NCI-H2029 treated with DMSO at 0.1 percent for 48 hours (cell line): ENCODE measurements at places on chromosomes 6 and 20.
A peak's percentile ranks its signal among the peaks of the same experiment; 100 is the strongest.

DNA sequence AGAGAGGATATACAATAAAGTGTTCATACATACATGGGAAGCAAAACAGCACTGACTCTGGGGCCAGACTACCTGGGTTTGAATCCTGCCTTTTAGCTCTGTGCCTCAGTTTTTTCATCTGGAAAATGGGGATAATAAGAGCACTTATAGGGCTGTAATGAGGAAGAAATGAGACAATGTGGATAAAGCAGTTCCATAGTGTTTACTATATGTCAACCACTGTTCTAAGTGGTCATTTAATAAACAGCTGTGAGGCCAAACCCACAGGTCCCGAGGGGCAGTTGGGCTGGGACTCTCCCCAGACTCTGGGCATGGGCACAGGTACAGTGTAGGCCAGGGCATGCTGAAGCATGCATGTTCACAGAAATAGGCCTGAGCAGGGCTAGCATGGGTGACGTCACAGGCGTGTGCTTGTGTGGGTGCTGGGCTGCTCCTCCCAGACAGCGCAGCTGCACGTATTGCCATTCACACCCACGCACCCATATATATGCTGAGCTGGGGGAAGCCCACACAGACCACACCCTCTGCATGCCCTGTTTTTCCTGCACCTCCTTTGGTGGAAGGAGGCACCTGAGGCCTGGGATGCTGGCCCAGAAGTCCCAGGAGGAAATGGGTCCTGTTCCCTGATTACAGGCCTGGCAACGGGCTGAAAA, 3.5 kb upstream of the PLCG1 start:
- DNase-seq: no peak

DNA sequence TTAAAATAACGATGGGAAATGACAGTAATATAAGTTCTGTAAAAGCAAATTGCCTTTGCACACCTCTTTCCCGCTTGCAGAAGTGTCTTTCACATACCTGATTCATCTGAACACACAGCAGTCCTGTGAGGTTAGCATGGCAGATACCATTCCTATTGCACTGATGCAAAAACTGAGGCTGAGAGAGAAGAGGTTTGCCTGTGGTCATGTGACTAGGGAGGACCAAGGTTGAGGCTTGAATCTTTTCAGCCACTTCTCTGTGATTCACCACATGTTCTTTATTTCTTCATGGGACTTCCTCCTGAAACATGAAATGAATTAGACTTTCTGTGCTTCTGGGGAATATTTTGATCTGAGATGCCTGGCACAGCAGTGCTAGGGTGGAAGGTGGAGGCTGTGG, 92.9 kb downstream of the VEGFA start:
- no peak for DNase-seq

GRCh38 chr6:3228771-3229565, 1.5 kb upstream of the TUBB2B start:
- peak; percentile 69 for DNase-seq

DNA sequence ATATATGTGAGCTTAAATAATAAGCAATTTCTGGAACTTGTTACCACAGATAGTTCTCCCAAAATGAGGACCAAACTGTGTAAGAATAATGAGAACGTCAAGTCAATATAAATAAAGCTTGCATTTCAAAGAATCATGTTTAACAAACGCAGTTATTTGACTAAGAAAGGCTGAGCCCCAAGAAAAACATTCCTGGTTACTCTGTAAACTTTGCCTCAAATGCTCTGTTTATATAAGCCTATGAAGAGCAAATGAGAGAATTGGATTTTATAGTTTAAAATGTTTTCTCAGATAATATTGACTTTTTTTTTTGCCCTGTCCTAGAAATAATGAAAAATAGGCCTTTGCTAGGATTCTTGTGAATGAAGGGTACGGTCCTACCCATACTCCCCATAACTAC, 81.3 kb downstream of the C6orf52 start:
- no peak for DNase-seq

DNA sequence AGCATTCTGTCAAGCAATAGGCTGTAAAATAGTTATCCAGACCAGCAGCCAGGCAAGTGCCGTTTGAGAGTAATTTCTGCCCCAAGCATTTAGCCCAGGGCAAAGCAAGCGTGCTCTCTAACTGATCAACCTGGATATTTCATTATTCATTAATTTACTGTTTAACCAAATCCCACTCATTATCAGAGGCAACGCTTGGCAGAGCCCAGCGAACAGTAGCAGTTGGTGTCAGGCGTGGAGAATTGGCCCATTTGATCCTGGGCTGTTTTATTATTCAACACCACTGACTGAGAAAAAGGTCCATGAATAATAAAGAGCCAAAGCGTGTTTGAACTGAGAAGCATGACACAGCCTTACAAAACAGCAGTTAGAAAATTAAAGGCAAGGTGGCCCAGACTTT, 35.3 kb downstream of the TFAP2B start:
- DNase-seq: no peak

- no peak for DNase-seq
These were observed 15.5 kb upstream of the PRDM1 start for GRCh38 chr6:106070636-106071035.

DNA sequence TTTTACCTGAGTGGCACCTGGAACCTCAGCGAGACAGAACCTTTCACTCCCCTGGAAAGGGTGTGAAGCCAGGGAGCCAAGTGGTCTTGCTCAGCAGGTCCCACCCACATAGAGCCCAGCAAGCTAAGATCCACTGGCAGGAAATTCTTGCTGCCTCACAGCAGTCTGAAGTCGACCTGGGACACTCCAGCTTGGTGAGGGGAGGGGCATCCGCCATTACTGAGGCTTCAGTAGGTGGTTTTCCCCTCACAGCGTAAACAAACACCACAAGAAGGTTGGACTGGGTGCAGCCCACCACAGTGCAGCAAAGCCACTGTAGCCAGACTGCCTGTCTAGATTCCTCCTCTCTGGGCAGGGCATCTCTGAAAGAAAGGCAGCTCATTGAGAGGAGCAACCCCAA, 134.7 kb upstream of the RSPO3 start:
- DNase-seq: no peak

DNA sequence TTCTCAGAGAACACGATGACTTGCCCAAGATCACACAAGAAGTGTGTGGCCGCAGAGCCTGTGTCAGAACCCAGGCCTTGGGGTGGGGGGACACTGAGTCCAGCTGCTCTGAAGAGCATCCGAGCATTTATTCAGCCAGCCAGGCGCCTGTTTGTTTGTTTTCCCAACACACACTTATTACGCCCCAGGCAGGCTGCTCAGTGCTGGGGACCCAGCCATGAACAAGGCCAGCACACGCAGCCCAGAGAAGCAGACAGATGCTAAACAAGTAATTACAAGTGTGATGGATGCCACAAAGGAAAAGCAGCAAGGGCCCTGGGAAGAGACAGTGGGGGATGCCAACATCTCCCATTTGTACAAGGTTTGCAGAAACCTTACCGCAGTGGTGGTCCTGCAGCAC, 19.4 kb upstream of the SIRPA start:
- DNase-seq: no peak

- peak; percentile 89 for DNase-seq
These were observed 108.4 kb upstream of the PRSS16 start for GRCh38 chr6:27138837-27139755.

DNA sequence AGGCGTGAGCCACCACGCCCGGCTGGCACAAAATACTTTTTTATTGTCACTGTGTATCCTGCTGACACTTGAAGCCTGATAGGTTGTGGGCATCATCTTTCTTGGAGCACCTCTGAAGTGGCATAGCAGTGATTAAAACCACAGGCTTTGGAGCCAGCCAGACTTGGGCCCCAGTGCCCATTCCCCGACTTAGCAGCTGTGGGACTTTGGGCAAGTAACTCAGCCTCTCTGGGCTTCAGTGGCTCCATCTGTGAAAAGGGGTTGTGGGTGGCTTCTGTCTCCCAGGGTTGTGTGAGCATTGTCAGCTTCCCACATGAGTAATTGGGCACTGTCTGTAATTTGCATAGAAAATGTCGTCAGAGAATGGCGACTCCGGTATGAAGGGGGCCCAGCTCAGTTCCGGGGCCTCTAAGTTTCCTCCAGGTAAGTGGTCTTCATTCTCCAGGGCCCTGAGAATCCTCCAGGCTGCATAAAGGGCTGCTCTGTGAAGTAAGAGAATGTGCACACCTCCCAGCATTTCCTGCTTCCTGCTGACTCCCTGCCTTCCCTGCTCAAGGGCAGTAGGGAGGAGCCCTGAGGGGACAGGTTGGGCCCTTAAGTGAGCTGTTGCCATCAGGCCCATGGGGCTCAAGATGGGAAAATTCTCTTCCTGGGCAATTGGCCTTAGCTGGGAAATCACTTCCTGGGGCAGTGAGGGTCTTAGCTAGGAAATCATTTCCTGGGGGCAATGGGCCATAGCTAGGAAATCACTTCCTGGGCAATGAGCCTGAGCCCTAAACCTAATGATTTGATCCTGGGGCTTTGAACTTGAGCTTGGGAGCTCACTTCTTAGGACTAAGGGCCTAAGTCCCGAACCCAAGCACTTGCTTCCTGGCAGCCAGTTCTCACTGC, 27.2 kb downstream of the ARHGAP40 start:
- DNase-seq: no peak

DNA sequence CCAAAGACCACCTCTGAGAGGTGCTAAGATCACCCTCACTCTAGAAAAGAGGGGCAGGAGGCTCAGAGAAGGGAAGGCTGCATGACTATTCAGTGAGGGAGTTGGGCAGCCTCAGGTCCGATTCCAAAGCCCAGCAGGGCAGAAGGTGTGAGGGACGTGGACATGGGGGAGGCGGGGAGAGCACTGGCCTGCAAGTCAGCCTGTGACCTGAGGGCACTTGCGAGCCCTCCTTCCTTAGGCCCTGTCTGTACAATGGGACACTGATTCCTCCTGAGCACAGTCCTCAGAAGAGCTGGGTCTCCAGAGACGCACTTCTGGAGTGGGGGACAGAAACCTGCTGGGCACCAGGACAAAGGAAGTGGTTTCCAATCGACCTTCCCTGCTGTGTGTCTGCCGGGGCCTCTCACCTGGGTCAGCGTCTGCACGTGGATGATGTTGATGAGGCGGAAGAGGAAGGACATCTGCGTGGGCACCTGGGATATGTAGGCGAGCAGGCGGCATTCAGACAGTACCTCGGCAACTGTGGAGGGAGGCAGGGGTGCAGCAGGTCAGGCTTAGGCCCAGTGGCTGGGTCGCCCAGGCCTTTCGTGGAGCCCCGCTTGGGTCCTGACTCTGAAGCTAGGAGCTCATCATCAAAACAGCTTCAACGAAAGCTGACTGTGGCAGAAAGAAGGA, 48.5 kb downstream of the MYH7B start:
- no peak for DNase-seq

DNA sequence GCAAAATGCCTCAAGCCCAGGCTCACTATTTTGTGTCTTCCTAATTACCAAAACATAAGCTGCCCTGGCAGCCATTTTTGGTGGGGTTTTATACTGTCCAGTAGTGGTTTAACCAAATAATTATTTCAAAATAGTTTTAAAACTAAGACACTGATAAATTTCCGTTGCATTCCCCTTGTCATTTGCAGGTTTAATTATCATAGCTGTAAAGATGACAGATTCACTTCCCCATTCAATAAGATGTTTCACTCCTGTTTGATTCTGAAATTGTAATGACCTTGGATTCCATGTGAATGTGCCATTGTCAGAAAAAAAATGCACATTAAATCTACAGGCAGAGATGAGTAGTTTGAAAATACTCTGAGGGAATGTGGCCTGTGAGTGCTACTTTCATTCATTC, 172.0 kb downstream of the COL9A1 start:
- DNase-seq: no peak

GRCh38 chr20:35077341-35077740, 15.3 kb downstream of the TRPC4AP start:
- DNase-seq: no peak

GRCh38 chr6:124968401-124968800, 6.2 kb downstream of the RNF217 start:
- no peak for DNase-seq

DNA sequence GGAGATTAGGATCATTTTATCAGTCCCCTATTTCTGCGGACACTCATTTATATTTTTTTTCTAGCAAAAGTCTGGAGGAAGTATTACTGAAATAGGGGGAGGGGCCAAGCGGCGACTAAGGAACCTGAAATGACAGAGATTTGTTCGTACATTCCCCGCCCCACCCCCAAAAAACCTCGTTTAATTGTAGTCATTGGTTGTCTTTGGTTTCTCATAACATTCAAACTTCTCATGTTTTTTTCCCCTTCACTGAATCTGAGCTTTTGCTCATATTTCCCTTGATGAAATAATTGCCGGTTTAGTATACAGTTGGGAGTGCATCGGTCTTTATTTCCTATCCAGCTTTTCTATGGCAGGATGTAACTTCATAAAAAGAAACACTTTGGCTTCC, 768 bp upstream of the FYN start:
- DNase-seq: no peak

- DNase-seq: no peak
These were observed 22.7 kb upstream of the MYB start for GRCh38 chr6:135158397-135158796.
